ENCODE measurements at places on chromosomes 3 and 15. TPM values are rescaled to one million over a fixed set of nuclear protein-coding genes. Genes with fewer than 3 reads are reported as not detected.

The ACP3 gene
- total RNA-seq: 3.5 TPM

DNA sequence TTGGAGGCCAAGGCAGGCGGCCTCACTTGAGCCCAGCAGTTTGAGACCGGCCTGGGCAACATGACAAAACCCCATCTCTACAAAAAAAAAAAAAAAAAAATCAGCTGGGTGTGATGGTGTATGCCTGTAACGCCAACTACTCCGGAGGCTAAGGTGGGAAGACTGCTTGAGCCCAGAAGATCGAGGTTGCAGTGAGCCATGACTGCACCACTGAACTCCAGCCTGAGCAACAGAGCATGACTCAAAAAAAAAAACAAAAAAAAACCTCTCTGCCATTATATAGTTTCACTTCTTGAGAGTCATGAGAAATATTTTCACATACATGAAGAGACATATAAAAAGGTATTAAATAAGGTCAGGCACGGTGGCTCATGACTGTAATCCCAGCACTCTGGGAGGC lies 45.9 kb upstream of the CP start:
- ATAC-seq: no peak

The C3orf22 gene
- total RNA-seq: not detected

DNA sequence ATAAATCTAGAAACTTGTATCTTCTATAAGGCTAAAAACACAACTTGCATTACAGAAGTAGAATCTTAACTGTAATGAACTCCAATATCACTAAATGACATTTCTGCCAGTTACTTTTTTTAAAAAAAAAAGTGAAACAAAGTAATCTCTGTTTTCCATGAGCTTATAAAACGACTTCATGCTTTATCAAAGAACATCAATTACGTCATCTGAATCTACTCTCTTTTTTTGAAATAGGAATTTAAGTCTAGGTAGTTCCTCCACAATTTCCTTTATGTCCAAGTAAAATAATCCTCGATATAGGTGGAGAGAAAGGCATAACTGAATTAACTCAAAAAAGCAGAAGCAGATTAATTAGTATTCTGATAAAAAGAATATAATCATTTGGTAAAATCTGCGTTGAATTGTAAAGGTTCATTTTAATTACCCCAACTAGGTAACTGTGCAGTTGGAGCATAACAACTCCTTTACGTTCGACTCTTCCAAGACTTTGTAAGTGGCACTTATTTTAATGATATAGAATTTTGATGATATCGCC lies 1.4 kb downstream of the UACA start:
- no peak for ATAC-seq

- ATAC-seq: no peak
These were observed 139.4 kb downstream of the FHIT start for GRCh38 chr3:61111825-61112224.

DNA sequence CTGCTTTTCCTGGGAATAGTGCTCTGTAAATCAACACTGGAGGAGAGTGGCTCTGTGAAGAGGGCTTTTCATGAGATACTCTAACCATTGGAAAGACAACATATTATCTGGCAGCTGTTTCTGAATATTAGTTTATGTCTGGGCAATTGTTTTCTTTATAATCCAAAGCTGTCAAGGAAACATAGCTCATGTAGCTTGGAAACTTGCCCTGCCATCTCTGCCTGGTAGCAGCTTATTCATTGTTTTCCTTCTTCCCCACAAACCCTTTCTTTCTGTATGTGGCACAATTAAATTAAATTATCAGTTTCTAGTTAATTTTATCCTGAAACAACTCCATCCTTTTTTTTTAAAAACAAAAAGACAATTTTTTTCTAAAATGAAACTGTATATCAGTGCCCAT lies 160.0 kb downstream of the EDEM1 start:
- no peak for ATAC-seq

- no peak for ATAC-seq
These were observed 10.7 kb upstream of the DNAJC13 start for GRCh38 chr3:132406587-132406986.

DNA sequence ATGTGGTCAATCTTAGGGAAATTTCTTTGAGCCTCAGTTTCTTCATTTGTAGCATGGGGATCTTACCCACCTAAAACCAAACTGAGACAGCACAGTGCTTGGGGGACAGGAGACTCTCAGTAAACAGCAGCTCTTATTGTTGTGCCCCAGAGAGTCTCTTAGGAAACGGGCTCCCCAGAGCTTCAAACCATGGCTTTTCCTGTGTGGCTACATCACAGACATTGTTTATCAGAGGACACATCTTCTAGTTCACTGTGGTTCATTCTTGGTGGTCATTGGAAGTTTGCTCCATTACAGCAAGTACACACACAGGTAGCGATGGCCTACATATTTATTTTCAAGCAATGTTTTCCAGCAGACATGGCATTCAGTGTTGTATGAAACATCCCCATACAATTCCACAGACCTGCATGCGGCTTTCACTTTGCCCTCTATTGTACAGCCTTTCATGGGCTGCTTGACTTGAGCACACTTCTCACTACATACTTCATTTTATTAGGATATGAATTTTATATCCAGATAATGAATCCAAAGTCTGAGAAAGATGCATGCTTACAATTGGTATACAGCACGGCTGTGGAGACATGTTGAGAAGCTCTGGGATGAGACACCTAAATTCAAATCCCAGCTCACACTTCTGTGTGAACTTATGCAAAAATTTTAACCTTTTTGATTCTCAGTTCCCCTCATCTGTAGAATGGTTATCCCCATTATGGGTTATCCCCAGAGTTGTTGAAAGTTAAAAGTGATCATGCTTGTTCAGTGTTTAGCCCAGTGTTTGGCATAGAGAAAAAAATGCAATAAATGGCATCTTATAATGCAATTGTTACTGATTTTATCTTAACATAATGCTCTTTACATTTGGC lies 84.8 kb upstream of the ICE2 start:
- ATAC-seq: no peak

DNA sequence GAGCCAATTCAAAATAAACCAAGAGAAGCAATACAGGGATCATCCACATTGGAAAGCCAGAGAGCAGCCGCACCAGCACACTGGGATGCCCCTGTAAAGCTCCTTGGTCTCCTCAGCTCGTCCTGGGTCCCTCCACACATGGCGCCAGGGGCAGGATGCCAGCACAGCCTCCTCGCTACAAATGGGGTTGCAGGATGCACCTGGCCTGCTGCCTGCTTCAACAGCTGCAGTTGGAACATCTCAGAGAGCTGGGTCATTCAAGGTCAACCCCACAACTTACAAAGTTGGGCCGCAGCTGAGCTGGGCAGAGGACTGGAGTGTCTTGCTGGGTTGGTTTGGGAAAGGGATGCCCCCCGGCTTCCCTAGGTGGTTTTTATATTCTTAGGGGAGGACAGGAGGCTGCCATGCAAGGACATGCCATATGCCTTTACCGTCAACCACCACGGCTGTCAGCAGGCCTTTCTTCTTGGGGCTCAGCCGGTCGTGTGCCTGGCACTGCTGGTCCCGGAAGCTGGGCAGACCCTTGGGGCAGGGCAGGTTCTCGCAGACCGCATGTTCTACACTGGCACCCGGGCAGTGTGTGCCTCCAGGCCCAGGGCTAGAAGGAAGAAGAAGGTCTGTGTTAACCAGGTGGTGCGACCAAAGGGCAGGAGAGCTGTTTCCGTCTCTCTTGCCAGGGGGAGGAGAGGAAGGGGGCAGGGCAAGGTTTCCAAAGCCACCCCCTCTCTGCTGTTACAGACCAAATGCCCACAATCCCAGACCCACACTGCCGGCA lies 225.2 kb downstream of the ADAMTS17 start:
- ATAC-seq: no peak

DNA sequence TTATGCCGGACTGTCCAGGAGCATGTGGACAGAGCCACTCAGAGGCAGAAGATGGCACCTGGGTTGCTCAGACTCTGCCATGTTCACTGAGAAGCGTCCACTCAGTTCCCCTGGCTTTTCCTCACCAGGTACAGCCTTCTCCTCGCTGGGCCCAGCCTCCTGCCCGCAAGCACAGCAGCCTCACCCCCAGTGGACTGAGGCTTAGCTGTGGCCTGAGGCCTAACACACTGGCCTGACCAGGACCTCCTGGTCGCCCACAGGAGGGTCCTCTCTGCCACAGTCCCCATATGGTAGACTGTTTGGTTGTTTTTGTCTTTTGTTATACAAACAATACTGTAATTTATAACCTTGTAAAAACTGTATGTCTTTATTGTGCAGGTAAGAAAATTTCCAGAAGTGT lies 15.5 kb downstream of the HTR3C start:
- no peak for ATAC-seq

GRCh38 chr3:168459226-168459784 lies 363.6 kb upstream of the GOLIM4 start:
- ATAC-seq: no peak

DNA sequence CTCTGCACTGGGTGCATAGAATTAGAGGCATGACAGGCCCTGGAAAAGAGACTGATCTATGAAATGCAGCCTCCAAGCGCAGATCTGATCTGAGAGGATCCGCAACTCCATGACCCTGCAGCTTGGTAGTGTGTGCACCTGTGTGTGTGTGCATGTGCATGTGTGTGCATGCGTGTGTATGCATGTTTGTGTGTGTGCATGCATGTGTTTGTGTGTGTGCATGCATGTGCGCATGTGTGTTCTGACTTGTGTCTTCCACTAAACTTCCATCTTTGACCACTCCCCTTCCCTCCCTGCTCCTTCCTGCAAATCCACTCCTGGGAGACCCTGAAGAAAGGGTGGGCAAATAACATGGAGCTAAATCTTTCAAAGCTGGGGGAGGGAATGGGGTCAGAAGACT lies 256.9 kb downstream of the PLCL2 start:
- ATAC-seq: no peak

DNA sequence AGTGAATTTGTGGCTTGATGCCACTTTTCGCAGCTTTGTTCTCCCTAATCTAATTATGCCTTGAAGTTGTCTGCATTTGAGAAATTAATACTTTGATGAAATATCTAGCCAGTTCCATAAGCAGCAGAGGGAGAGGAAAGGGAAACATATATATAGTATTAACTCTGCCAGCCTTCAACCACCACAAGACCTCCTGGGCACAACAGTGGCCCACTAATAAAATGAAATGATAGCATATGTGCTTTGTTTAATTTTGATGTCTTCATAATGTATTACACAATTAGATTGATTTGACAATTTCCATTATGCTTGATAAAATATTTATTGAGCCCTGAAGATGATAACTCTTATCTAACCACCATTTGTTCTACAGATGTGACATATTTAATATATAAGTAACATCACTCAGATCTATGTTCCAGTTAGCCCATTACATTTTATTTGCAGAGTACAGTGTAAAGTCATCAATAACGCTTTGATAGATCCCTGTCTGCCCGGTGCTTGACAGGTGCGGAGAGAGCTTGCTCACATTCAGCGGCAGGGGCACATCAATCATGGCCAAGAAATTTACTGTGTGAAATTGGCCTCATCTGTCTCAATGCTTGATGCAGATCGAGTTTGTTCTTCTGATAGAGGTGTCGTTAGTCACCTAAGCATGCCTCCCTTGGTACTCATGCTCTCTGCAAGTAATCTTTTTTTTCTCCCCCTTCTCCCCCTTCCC lies 187.4 kb downstream of the MECOM start:
- no peak for ATAC-seq

GRCh38 chr3:142858043-142858442 lies 30.8 kb downstream of the PCOLCE2 start:
- no peak for ATAC-seq

DNA sequence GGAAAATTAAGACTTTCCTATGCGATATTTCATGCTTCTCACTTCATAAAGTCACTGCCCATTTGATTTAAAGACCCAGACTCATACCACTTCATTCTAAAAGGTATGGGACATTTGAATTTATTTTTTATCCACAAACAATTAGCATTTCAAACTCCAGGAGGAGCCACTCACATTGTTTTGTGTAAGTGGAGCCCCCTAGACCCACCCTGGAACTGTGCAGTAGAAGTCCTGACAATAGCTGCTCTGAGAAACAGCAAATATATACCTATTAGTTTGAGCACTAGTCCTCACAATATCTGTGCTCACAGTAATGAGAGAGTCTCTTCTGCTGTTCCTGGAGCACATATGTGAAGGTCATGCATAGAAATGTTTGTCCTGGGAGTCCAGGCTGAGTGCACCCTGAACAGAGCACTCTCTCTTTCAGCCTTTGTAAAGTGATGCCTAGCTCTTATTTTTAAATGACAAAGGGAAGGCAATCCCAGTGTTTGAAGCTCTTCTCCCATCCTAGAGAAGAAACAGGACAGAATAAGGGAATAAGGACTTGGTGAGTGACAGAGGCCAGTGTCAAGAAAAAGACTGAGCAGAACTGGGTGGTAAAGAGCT lies 127.5 kb upstream of the STRIT1 start:
- no peak for ATAC-seq

The OR5H15 gene
- not detected for total RNA-seq

GRCh38 chr3:185082149-185082548 lies 70.7 kb downstream of the C3orf70 start:
- ATAC-seq: no peak

DNA sequence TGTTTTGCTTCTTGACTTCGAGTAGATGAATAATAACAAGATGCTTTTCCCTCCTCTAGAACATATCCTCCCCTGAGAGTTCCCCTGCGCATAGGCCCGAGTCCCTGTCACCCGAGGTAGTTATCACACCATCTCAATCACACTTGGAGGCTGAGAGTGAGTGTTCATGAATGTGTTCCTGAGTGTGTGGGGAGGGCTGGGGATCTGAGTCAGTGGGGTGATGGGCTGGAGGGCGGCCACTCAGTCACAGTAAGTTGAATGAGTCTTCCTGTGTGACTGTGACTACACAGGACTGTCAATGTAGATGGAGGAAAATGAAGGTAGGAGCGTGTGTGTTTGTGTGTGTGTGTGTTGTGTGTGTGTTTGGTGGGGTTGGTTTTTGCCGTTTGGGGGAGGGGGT lies 71.0 kb downstream of the SETD5 start:
- no peak for ATAC-seq

The SNX22 gene
- not detected for total RNA-seq

DNA sequence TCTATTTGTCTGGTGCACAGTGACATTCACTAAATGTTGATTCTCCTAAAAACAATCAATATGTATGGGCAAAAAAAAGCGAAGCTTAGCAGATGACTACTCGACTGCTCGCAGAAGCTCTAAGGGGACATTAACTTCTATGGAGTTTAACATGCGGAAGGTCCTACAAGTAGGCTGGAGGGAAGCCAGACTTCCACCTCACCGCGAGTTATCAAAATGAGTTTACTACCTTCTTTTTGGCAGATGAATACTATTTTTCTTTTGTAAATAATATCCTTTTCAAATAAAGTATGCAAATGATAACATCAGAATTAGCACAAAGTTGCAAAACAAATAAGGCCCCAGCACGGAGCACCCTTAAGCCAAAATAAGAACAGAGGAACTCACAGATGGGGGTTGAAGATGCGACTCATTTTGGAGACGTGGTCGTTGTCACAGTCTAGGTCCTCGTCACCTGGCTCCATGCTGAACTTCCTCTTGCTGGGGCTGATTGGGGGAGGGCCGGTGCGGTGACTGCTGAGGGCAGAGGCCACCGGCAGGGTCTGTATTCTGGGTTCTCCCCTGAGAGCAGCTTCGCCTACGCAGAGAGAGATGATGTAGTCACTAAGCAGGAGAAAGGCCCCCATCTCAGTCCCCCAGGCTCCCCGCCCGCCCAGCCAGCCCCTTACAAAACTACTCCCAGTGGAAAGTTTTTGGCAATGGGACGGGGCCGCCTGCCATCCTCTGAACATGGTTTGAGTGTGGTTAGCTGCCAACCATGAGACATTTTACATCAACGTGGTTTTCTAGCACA lies 42.1 kb downstream of the VGLL4 start:
- no peak for ATAC-seq
